Activated naive CD4-positive, alpha-beta T cell treated with anti-CD3 and anti-CD28 coated beads, Interleukin-2, amount 10 ng/mL, durations not matched to agents 5 hours and 36 hours (primary cell): ENCODE measurements at places on chromosomes 16 and 17. TPM values are rescaled to one million over a fixed set of nuclear protein-coding genes. Genes with fewer than 3 reads are reported as not detected.

KRTAP4-11 gene
- not detected for total RNA-seq

C16orf89 gene
- not detected for total RNA-seq

MYH11 gene
- not detected for total RNA-seq

CETP gene
- not detected for total RNA-seq

VEZF1 gene
- 48.9 TPM for total RNA-seq

TXNDC17 gene
- 56.1 TPM for total RNA-seq

CA7 gene
- not detected for total RNA-seq

TNP2 gene
- total RNA-seq: not detected

HBA1 gene
- not detected for total RNA-seq

SMG6 gene
- 47.9 TPM for total RNA-seq

PEMT gene
- 15.8 TPM for total RNA-seq

CCL18 gene
- not detected for total RNA-seq

TBC1D3I gene
- total RNA-seq: 0.17 TPM

MEOX1 gene
- 16.2 TPM for total RNA-seq

PKMYT1 gene
- total RNA-seq: 99.3 TPM

HOXB4 gene
- total RNA-seq: 5.2 TPM

MT1A gene
- not detected for total RNA-seq

ZFPM1 gene
- total RNA-seq: 11.0 TPM

TRAF7 gene
- total RNA-seq: 57.4 TPM

GRAP gene
- total RNA-seq: 43.4 TPM

SYNRG gene
- total RNA-seq: 131 TPM

WDR90 gene
- 67.3 TPM for total RNA-seq

ERI2 gene
- 8.4 TPM for total RNA-seq

ENGASE gene
- total RNA-seq: 58.3 TPM

TBC1D3C gene
- not detected for total RNA-seq

HIC1 gene
- total RNA-seq: 45.7 TPM

EFNB3 gene
- total RNA-seq: not detected

CAPN15 gene
- 71.8 TPM for total RNA-seq

TPSAB1 gene
- total RNA-seq: not detected

RCVRN gene
- total RNA-seq: not detected

DHRS7C gene
- total RNA-seq: not detected

ELMO3 gene
- total RNA-seq: 6.2 TPM

CCL2 gene
- not detected for total RNA-seq

PRSS8 gene
- total RNA-seq: not detected

HOXB8 gene
- total RNA-seq: not detected

SUPT6H gene
- total RNA-seq: 66.4 TPM

VAT1L gene
- not detected for total RNA-seq

DERL2 gene
- total RNA-seq: 63.8 TPM

MT1H gene
- not detected for total RNA-seq

ZNF200 gene
- total RNA-seq: 13.4 TPM

ATP2A1 gene
- total RNA-seq: 1.2 TPM

TMEM88 gene
- 0.82 TPM for total RNA-seq

LUC7L3 gene
- 157 TPM for total RNA-seq

AATK gene
- total RNA-seq: not detected
